ENCODE measurements at places on chromosomes 11 and 22. TPM values are rescaled to one million over a fixed set of nuclear protein-coding genes. Genes with fewer than 3 reads are reported as not detected.

The SLC29A2 gene
- 7.4 TPM for total RNA-seq

The TSPAN32 gene
- total RNA-seq = 5.0 TPM

The AMPD3 gene
- total RNA-seq = 3.4 TPM

The IGLL1 gene
- not detected for total RNA-seq

- DNase-seq = no peak
Observed at GRCh38 chr11:116930586-116930985, 93.2 kb upstream of the APOA1 start.

DNA sequence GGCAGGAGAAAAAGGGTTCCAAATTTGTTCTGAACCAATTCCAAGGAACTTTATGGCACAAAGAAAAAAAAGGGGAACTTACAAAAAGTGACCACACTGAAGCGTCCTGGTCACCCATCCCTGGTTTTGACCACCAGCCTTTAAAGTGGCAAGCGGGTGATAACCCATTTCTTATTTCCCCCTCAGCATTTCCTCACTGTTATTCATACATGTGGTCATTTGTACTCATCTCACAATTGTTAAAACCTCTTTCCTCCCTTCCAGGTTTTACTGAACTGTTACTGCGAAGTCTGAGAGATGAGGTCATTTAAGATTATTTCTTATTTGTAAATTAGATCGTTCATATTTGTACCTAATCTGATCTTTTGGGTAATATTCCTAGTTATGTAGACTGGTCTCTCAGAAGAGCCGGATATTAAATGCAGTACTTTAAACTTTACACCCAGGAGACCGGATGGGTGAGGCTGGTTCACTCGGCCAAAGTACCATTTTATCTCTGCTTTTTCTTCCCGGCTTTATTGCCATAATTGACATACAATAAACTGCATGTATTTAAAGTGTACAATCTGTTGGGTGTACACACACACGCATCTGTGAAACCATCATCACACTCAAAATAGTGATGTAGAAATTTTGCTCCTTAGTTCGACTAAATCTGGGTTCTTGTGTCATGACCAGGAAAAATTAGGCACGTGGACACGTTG lies 47.0 kb downstream of the CDPF1 start:
- DNase-seq = peak; percentile 51

The RIC3 gene
- 2.8 TPM for total RNA-seq

The CDHR5 gene
- total RNA-seq = 114 TPM

The IGSF22 gene
- total RNA-seq = not detected

DNA sequence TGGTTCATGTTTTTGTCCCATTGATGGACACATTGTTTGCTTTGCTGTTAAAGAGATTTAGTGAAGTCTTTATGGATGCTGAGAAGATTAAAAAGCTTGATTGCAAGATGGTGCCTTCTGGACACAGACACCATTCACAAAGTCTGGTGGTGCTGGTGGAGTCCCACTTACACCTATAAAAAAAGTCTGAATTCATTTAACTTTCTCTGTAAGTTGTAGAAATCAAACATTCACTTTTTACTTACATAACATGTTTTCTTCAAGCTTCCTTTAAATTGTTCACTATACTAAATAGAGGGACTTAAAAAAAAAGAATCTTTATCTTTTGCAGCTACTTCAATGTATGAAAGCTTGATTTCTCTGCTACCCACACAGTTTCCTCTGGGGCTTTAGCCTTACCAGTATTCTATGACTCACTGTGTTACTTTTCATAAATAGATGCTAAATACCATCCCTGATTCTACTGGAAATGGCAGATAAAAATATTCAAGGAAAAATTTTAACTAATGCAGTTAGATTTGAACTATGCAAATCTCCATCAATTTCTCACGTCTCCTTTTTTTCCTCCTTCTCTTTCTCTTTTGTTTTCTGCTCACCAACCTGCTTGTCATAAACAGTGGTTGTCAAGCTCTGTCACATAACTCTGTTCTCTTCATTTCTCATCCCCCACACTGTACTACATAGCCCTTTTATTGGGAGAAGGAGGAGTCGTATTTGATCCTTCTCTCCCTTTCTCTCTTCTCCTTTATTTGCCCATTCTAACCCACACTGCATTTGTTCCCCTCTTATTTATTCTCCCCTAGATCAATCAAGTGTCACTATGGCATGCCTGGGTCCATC lies 89.7 kb downstream of the FAM76B start:
- no peak for DNase-seq

DNA sequence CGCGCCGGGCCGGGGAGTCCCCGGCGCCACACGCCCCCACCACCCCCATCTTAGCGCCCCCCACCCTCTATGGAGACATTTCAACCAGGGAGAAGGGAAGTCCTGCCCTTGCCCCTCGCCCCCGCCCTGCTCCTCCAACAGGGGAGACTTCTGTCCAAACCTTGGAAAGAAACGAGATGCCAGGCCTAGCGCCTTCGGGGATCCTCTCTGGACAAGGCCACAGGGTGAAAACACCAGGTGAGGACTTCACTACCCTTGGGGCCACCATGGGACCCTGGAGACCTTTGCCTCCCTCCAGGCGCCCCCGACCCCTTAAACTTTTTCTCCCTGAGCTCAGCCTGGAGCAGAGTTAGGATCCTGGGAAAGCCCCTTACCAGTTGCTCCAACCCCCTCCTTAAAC lies 11.6 kb upstream of the NPAS4 start:
- DNase-seq = no peak

The CRYBB3 gene
- not detected for total RNA-seq

The LAMTOR1 gene
- total RNA-seq = 147 TPM

- no peak for DNase-seq
Observed at GRCh38 chr11:100203789-100204188, 483.3 kb upstream of the ARHGAP42 start.

The C1QTNF4 gene
- 0.73 TPM for total RNA-seq

GRCh38 chr11:12319461-12319951 lies 57.9 kb upstream of the PARVA start:
- DNase-seq = peak; percentile 23

DNA sequence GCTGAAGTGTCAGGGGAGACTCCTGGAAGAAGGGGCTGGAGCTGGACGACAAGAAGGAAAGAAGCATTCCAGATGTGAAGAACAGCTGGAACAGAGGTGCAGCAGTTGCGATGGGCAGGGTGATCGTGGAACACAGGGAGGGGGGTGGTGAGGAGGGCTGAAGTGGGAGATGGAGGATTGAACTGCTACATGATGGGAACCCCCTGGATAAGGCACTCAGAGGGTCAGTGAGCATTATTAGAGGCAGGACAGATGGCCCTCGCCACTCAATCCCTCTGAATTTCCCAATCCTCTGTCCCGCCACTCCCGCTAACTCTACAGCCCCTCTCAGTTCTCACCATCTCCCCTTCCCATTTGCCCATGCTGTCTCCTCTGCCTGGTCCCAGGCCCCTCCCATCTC lies 14.0 kb downstream of the SERPINH1 start:
- DNase-seq = no peak

- peak; percentile 10 for DNase-seq
Observed at GRCh38 chr22:19811811-19812771, 42.6 kb downstream of the GNB1L start.

DNA sequence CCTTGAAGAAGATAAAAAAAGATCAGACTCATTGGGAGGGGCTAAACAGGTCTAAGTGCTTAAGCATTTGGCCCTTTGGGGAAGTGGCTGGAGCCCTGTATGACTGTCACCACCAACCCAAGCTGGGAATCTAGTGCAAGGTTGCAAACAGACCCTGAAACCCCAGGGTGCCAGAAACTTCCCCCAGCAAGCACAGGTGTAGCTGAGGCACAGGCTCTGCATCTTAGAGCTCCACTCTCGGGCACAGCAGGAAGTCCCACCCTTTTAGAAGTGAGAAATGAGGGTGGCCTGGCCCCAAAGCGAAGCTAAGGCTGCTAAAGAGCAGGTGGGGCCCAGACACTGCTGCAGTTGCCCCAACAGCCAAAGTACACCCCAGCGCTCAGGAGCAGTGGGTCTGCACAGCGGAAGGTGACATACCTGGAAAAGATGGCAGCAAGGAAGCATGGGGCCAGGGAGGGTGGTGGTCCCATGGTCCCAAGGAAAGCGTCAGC lies 5.8 kb upstream of the KDM2A start:
- DNase-seq = no peak

DNA sequence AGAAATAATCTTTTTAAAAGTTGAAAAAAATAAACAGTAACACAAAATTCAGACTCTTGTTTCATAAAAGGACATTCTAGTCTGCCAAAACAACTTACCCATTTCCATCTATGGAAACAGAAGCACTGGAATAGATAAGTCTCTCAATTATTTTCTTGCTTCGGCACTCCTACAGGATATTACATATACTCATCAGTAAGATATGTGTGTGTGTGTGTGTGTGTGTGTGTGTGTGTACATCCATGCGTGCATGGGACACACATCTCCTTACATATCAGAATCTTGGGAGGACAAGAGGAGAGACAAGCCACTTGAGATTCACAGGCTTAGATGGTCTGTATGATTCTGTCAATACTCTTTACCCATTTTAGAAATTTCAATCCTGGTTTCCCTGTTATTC lies 144.6 kb downstream of the ATG16L2 start:
- no peak for DNase-seq

GRCh38 chr22:36383110-36383581 lies 4.6 kb downstream of the MYH9 start:
- DNase-seq = no peak

The MS4A3 gene
- total RNA-seq = not detected

DNA sequence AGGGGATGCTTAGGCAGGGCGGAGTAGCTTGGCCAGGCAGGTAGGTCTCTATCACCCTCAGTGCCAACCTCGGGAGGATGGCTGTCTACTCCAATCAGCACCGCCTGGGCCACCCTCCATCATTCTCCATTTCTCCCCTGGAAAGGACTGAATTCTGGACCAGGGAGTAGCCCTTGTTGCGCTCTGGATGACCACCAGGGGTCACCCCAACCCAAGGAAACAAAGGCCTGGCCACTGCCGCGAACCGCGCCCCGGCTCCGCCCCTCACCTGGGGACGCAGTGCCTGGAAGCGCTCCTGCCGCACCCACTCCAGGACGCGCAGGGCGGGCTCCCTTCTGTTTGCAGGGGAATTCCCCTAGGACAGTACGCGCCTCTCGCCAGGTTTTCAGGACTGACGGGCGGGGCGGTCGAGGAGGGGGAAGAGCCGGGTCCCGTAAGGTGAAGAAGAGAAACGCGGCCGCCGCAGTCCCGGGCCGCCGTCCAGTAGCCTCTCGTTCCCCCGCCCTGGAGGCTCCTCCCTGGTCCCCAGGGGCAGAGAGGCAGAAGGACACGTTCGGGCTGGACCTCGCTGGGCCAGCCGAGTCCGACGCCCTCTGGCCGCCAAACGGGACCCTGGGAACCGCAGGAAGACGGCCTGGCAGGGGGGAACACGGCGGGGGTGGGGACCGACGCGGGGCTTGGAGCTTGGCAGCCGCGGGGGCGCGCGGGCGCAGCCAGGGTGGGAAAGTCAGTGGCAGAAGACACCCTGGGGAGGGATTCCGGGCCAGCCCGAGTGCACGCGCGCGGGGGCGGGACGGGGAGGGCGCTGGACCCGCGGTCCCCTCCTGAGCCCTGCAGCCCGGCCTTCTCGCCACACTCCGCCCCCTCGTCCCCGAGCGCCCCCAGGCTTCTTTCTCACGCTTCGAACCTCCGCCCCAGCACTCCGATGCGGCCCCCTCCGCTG lies 7.1 kb downstream of the SCN4B start:
- peak; percentile 94 for DNase-seq

- no peak for DNase-seq
Observed at GRCh38 chr22:43395086-43395695, 16.6 kb upstream of the MPPED1 start.

The LAYN gene
- total RNA-seq = 7.6 TPM

The ZNF70 gene
- 4.6 TPM for total RNA-seq

The ARFIP2 gene
- total RNA-seq = 78.0 TPM

GRCh38 chr22:26671317-26672059 lies 14.1 kb downstream of the MIAT start:
- DNase-seq = no peak

The OR10A2 gene
- total RNA-seq = not detected

The FOLR1 gene
- total RNA-seq = 19.9 TPM

GRCh38 chr11:293271-293851 lies 4.4 kb downstream of the PGGHG start:
- no peak for DNase-seq

DNA sequence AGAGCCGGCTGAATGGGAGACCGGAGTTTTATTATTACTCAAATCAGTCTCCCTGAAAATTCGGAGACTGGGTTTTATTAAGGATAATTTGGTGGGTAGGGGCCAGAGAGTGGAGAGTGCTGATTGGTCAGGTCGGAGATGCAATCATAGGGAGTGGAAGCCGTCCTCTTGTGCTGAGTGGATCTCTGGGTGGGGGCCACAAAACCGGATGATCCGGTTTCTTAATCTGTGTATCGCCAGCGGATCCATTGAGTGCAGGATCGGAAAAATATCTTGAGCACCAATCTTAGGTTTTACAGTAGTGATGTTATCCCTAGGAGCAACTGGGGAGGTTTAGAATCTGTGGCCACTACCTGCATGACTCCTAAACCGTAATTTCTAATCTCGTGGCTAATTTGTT lies 886 bp upstream of the NIPSNAP1 start:
- DNase-seq = no peak
